Activated naive CD4-positive, alpha-beta T cell treated with anti-CD3 and anti-CD28 coated beads, Interleukin-2, amount 50 U/mL, for 72 hours (primary cell): ENCODE measurements at places on chromosomes 13 and 19. TPM values are rescaled to one million over a fixed set of nuclear protein-coding genes. Genes with fewer than 3 reads are reported as not detected.

ZNF763 gene
- total RNA-seq: 0.82 TPM

ZNF626 gene
- 10.8 TPM for total RNA-seq

MEF2B gene
- total RNA-seq: 3.4 TPM

KLK14 gene
- 0.68 TPM for total RNA-seq

COL4A1 gene
- not detected for total RNA-seq

IZUMO2 gene
- not detected for total RNA-seq

NOTCH3 gene
- 0.07 TPM for total RNA-seq

RXFP2 gene
- total RNA-seq: not detected

ZNF726 gene
- total RNA-seq: 15.7 TPM

ERF gene
- total RNA-seq: 48.8 TPM

HDGFL2 gene
- 49.2 TPM for total RNA-seq

MAB21L1 gene
- not detected for total RNA-seq

LCP1 gene
- total RNA-seq: 1,053 TPM

CNMD gene
- total RNA-seq: not detected

DNA sequence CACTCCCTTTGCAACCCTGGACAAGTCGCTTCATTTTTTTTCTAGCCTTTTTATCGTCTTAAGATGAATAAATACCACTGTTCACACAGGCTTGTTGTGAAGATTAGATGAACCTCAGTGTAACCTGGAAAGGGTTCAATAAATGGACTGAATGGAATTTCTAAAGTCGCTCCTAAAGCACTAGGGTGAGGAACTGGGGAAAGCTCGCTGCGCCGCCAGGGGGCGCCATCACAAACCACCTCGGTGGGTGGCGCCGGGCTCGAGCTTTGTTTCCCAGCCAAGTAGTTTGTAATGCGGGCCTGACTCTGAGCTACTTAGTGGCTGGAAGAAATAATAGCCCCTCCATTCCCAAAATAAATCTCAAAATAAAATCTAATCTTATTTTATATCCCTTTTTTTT, 2.2 kb upstream of the CEACAM6 start:
- DNase-seq: peak; percentile 86

- peak; percentile 15 for DNase-seq
These were observed 11.9 kb upstream of the FRY start for GRCh38 chr13:32019612-32020233.

- no peak for DNase-seq
These were observed 28.5 kb upstream of the ASF1B start for GRCh38 chr19:14164724-14165493.

- DNase-seq: peak; percentile 31
These were observed 8.1 kb downstream of the NKPD1 start for GRCh38 chr19:45152504-45153338.

DNA sequence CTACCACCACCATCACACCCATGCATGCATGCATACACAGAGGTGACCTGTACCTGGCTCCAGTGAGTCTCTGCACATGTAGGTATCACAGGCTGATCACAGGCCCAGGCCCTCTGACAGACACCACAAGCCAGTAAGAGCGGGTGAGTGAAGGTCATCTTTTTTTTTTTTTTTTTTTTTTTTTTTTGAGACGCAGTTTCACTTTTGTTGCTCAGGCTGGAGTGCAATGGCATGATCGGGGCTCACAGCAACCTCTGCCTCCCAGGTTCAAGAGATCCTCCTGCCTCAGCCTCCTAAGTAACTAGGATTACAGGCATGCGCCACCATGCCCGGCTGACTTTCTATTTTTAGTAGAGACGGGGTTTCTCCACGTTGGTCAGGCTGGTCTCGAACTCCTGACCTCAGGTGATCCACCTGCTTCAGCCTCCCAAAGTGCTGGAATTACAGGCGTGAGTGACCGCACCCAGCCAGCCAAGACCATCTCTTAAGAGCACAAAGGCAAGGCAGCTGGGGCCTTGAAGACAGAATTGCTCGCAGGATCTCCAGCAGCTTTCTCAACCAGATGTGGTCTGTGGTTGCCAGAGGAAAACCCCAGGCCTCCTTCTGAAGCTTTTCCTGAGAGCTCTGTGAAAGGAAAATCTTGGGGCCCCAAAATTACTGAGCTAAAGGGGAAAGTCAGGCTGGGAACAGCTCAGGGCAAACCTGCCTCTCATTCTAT, 3.2 kb upstream of the NKG7 start:
- DNase-seq: no peak

GRCh38 chr13:111219280-111219679, 101.2 kb upstream of the TEX29 start:
- no peak for DNase-seq

- DNase-seq: no peak
These were observed 331.7 kb downstream of the LIG4 start for GRCh38 chr13:107883561-107884175.

GRCh38 chr13:113531041-113531873, 40.7 kb upstream of the DCUN1D2 start:
- DNase-seq: no peak

DNA sequence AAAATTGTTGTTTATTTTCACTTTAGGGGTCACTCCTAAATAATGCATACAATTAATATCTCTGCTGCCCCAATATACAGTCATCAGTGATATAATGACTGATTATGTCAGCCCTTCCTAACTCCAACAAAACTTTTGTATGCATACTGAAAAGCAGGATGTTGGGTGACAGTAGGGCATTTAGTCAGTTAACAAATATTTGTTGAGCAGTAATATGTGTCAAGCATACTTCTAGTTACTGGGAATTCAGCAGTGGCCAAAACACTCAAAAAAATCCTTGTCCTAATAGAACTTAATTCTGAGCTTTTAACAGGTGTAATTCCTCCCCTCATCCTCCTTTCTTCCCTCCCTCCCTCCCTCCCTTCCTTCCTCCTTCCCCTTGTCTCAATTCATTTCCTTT, 560.7 kb upstream of the KLHL1 start:
- no peak for DNase-seq

DNA sequence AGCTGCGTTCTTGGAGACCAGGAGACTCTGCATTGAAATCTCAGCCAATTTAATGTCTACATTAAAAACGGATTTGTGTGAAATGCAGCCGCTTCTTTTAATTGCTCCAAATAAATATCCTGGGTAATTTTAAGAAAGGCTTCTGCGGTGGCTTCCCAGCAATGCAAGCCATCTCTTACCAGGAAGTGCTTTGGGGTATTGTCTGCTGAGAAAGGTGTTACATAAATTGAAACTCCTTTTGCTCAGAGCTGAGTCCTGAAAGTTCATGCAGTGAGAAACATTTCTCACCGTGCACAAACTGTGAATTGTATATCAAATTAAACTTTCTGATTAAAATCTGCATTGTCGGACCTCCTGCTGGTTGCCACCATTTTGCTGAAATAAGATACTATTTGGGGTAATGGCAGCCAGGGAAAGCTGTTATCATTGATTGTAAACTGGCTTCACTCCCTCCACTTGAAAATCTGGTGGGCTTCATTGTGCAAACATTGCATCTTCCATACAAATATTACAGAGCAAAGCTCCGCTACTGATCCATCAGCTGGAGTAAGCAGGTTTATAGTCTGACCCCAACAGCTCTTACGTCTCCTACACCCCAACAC, 59.5 kb downstream of the ZIC5 start:
- no peak for DNase-seq

DNA sequence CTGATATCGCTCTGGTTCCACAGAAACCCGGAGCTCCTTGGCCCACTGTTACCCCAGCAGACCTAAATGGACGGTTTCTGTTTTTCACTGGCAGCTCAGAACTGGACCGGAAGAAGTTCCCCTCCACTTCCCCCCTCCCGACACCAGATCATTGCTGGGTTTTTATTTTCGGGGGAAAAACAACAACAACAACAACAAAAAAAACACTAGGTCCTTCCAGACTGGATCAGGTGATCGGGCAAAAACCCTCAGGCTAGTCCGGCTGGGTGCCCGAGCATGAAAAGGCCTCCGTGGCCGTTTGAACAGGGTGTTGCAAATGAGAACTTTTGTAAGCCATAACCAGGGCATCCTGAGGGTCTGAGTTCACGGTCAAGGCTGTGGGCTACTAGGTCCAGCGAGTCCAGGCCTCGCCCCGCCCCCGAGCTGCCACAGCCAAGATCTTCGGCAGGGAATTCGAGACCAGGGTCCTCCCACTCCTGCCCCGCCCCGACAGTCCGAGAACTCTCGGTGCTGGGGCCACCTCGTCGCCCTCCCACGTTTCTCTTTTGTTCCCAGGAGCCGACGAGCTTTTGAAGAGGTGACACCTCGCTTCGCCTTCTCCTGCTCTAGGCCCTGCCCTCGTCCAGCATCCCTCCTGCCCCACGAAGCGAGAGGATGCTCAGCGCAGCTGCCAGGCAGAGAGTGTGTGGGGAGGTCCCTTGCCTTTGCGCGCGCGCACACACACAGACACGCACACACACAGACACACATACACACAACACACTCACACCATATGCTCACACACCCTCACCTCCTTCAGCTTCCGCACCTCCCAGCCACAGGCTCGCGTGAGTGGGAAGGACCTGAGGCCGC, 8.8 kb downstream of the ZIC2 start:
- no peak for DNase-seq

- DNase-seq: no peak
These were observed 16.2 kb downstream of the TMTC4 start for GRCh38 chr13:100658363-100658762.

DNA sequence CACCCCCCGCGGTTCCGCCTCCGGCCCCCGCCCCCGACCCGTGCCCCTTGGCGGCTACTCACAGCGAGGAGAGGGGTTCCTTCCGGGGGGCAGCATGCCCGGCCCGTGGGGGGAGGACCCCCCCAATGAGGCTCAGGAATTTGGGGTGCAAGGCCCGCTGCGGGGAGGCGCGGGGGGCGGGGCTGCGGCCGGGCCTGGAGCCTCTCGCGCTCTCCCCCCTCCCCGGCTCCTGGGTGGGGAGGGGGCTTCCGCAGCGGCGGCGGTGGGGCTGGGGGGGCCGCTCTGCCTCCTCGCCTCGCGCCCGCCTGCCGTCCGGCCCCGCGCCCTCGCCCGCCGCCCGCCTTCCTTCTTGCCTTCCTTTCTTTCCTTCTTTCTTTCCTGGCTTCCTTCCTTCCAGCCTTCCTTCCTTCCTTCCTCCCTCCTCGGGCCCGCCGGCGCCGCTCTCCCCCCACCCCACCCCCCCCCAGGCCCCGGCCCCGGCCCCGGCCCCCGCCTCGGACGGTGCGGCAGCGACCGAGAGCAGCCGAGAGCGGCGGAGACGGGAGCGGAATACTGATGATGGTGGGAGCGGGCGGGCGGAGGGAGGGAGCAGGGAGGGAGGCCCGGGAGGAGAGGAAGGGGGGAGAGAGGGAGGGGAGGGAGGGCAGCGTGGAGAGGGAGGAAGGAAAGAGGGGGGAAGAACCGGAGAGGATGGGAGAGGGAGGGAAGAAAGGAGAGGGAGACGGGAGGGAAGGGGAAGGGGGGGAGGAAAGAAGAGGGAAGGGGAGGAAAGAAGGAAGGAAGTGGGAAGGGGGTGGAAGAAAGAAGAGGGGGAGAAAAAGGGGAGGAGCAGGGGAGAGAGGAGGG, at the start of gene LRRC4B:
Gene LRRC4B, minus strand, starts transcription at position 554 of the 846 bp plus-strand sequence. CDS start 19,597 bp downstream, outside the sequence.
- no peak for DNase-seq

- DNase-seq: no peak
These were observed 107.0 kb downstream of the SLITRK5 start for GRCh38 chr13:87778128-87778527.

GRCh38 chr13:26500618-26501320, 56.7 kb upstream of the WASF3 start:
- DNase-seq: no peak

- no peak for DNase-seq
These were observed 169.3 kb downstream of the DCT start for GRCh38 chr13:94309997-94310855.

- DNase-seq: no peak
These were observed 16.2 kb downstream of the PSPC1 start for GRCh38 chr13:19766591-19766990.

- DNase-seq: no peak
These were observed 22.2 kb upstream of the PLPP2 start for GRCh38 chr19:313169-313987.

- DNase-seq: no peak
These were observed 73.0 kb upstream of the OXGR1 start for GRCh38 chr13:97067017-97067895.

DNA sequence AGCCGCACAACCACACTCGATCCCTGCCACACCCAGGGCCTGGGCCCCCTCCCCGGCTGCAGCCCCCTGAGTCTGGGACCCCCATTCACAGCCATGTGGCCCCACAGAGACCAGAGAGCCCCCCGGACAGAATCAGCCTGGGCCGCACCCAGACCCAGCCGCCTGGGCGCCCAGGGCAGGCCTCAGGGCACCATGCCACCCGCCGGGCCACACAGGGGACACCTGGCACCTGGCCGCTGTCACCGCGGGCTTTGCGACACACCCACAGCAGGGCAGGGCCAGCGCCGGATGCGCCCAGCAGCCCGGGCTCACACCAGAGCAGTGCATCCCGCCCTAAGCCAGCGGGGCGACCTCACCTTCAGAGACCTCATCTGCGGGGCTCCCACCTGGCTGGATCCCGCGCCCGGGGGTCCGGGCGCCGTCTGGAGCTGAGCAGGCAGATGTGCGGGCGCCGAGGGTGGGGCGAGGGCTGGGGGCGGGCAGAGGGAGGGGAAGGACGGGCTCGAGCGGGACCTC, 443 bp downstream of the TBXA2R start:
- no peak for DNase-seq

DNA sequence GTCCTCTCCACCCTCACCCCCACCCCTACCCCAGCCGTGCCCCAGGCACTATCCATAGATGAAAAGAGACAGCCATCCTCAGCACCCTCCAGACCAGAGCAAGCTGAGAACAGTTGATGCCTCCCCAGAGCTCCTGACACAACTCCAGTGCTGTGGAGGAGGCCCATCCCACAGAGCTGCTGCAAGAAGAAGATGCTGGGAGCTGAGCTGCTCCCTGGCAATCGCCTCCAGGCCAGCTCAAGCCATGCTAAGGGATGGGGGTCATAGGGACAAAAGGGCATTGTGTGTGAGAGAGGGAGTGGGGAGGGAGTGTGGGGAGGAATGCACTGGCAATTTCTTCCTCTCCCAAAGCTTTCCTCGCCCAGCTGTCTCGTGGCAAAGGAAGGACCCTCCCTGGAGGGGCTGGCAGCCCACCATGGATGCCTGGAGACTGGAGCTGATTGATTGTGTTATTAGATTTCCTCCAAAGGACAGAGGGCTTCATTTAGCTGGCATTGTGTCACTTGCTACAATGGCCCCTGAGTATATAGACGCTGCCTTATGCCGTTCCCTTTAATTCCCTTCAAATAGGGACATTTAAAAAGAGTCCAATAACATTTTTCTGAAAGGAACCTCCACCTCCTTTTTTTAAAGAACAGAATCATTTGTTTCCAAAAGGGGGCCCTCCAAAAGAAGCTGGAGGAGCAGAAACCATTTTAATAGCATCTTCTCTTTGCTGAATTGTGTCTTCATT, 476.4 kb downstream of the FOXO1 start:
- no peak for DNase-seq

DNA sequence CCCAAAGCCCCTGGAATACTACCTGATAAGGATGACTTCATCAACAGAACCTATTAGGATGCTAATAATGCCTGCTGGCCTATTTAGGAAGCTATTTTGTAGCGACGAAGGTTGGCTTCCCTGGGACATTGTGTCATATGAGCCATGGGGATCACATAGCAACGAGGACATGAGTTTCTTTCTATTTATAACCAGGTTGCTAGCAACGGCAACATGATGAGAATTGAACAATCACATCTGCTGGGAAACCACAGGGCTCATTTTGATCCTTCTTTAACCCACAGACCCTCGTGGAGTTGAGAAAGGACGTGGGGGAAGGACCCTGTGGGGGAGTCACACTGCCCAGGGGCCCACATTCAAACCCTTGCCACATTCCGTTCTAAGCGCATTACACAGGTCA, 172.2 kb downstream of the COL4A1 start:
- no peak for DNase-seq

- DNase-seq: no peak
These were observed 8.5 kb downstream of the RPL21 start for GRCh38 chr13:27259831-27260230.

GRCh38 chr19:54105796-54106195, 3.1 kb downstream of the NDUFA3 start:
- DNase-seq: no peak
